Upper lobe of right lung (tissue), 1 donor: ENCODE measurements at places on chromosomes 16 and 17. TPM values are rescaled to one million over a fixed set of nuclear protein-coding genes. Genes with fewer than 3 reads are reported as not detected.

GRCh38 chr17:21376081-21376758, at the start of gene KCNJ12:
KCNJ12 (plus strand) TSS chr17:21376357; CDS start chr17:21415343, 38,986 bp downstream.
- no peak for DNase-seq

- DNase-seq, result no peak
Measured at GRCh38 chr17:65638221-65638975, 77.0 kb upstream of the AXIN2 start.

- peak; percentile 65 for DNase-seq
Measured at GRCh38 chr17:9021992-9022572, 772 bp downstream of the NTN1 start.

DNA sequence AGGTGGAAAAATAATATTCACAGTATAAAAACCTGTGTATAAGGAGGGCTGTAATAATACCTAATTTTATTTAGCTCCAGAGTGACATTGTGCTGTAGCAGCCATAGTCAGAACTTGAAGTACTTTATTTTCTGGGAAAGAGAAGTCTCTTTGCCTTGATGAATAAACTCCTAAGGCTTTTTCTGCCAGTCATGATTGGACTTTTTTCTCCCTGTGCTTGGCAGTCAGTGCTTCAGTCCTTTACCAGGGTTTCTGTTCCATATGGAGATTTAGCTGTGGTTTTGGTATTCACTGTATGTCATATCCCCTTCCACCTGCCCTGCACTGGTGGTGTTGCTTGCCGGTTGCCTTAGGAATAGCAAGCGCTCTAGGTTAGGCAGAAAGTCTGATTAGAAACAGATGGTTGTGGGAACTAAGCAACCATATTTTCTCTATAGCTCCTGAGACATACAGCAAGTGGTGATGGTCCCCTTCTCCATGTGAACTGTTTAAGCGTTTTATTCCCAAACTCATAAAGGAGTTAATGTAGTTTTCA, 24.7 kb downstream of the DDX42 start:
- DNase-seq, result no peak

DNA sequence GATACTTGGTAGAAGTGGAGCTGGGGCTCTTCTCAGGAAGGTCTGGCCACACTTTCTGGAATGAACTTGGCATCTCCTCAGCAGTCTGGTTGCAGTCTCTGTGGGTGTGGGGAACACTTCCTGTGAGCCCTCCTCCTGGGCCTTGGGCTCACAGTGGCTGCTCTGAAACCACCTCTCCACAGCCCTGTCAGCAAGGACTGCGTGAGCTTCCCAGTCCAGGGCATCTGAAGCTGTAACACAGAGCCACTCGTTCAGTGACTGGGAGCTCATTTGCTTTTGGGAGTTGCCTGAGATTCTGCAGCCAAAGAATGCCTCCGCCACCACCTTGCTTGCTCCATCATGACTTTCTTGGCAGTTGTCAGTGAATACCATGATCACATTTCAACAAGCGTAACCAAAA, 60.0 kb downstream of the CLEC16A start:
- no peak for DNase-seq

GRCh38 chr17:17776889-17777288, 59.9 kb downstream of the SREBF1 start:
- no peak for DNase-seq

NAGLU gene
- 46.9 TPM for total RNA-seq
